Activated gamma-delta T cell treated with anti-CD3 and anti-CD28 coated beads, Interleukin-2, amount 50 U/mL, for 16 hours (primary cell): ENCODE measurements at places on chromosomes 5 and 9.

DNA sequence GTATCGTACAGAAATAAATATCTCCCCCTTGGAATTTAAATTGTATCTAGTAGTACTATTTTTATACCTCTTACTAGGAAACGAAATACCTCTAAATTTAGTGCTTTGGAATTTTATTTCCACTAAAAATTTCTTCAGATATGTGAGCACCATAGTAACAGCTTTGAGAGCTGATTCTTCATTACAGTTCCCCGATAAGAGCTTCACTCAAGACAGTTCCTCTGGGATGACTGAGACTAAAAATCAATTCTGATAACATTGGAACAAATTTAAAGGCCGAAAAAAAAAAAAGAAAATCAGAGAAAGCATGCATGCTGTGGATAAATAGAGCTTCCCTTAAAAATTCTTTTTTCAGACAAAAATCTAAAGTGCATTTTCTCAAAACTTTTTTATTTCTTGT, 68.5 kb upstream of the MEF2C start:
- DNase-seq: no peak

DNA sequence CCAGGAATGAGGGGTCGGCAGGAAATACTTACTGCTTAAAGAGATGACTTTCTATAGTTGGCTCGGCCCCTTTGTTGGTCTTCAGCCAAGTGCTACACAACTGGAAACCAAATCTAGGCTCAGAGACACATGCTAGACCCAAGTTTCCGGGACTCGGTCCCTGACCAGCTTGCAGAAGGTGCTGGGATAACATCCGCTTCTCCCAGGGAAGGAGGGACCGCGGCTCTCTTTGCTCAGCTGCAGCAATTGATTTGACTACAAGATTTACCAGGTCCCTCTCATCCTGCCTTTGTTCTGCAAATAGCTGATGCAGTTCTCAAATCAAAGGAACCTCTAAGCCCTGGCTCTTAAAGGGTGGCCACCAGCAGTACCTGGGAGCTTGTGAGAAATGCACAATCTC, 314.7 kb downstream of the MLLT3 start:
- no peak for DNase-seq

GRCh38 chr9:4936277-4936676, 48.8 kb upstream of the JAK2 start:
- no peak for DNase-seq

DNA sequence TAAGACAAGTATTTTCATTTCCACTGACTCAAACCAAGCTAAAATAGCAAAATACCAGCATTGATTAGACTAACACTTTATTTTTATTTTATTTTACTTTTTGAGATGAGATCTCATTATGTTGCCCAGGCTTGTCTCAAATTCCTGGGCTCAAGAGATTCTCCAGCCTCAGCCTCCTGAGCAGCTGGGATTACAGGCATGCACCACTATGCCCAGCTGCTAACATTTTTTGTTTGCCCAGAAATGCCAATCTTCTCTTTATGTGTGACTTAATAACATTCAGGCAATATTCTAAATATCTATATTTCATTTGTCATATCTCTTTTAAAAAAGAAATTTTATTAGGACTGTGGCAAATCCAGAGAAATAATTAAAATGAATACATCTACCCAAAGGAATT, 55.0 kb downstream of the OXCT1 start:
- DNase-seq: no peak

DNA sequence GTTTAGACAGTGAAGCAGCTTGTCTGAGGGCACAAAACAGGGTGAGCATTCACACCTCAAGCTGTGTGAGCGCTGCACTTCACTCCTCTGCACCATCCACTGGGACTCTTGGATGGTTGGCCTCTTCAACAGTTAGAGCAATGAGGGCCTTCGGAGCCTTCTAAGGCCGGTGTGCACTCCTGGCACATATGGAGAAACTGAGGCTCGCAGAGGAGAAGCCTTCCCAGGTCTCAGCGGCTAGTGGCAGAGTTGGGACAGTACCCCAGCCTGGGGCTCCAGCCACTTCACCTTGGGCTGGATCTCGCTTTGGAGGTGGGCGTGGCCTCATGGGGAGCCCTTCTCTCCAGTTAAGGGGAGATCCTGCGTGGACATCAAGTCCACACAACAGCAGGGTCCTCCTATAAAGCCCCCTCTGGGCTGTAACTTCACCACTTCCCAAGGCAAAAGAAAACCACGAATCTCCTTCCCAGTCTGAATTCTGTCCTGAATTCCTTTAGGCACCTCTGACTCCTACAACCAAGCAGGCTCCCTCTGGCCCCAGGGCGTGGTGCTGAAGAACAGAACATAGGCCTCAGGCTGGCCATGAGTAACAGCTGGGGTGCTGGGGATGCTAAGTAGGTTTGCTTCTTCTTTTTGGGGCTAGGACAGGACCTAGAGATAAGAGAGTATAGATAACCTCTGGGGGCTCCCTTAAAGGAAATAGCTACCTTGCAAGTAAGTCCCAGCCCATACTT, 30.5 kb upstream of the CSF1R start:
- no peak for DNase-seq

DNA sequence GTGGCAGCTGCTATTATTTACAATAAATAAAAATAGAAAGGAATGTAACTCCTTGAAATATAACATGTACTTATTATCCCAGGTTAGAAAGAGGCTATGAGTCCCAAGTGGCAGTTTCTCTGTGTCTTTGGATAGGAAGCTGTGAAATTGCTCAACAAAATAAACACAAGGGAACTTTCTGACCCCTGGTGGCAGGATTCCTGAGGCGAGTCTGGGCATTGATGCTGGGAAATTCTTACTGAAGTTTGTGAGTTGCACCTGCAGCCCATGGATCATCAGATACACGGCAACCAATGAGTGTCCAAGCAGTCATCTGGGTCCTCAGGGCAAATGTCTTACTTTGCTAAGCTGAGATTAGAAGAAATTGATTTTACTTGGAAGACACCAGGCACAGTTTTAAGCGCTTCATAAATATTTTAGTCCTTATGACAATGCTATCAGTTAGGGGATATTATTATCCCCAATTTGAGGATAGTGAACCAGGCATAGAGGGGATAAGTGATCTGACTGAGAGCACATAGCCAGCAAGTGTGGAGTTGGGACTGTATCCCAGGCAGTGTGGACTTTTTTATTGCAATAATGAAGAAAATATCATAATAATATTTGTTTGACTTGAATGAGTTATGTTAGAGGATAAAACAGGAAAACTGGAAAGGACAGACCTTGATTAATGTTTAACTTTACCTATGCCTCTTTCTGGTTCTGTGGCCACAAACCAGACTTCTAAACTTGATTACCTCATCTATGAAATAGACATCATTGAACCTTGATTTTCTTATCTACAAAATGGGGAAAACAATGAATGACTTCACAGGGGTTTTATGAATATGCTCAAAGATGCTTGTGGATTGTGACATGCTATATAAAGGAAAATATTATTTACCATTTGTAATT, 265.5 kb upstream of the ADAMTSL1 start:
- DNase-seq: no peak

GRCh38 chr9:5630081-5630507, 1.2 kb downstream of the RIC1 start:
- no peak for DNase-seq

GRCh38 chr5:370959-371810, 49.7 kb downstream of the AHRR start:
- DNase-seq: no peak

GRCh38 chr5:142262683-142263082, 62.1 kb downstream of the SPRY4 start:
- no peak for DNase-seq

DNA sequence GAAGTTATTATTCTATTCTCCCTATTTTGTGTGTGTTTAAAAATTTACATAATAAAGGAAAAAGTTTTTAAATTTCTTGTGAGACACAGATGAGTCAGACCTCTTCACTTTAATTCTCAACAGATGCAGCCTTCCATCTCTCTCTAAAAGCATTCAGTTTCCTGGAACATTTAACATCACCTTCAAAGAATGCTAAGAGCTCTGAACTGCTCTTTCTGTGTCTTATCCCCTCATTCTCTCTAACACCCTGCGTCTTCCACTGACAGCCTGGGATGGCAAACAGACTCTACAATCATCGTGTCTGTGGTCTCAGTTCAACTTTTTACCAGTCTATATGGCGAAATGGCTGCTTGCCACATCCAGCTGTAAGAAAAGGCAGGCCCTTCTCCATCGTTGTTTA, 173.0 kb downstream of the HINT1 start:
- DNase-seq: no peak

GRCh38 chr5:64074533-64074932, 91.1 kb upstream of the RNF180 start:
- no peak for DNase-seq

DNA sequence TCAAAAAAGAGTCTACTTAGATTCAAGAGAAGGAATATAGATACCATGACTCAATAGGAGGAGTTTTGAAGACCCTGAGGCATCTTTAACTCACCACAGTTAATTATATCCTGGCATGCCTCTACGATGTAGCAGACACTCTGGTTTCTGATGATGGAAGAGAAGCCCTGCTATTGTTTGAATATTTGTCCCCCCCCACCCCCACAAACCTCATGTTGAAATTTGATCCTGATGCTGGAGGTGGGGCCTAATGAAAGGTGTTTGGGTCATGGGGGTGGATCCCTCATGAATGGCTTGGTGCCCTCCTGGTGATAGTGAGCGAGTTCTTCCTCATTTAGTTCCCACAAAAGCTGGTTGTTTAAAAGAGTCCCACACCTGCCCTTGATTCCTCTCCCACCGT, 147.9 kb upstream of the TBCA start:
- no peak for DNase-seq

DNA sequence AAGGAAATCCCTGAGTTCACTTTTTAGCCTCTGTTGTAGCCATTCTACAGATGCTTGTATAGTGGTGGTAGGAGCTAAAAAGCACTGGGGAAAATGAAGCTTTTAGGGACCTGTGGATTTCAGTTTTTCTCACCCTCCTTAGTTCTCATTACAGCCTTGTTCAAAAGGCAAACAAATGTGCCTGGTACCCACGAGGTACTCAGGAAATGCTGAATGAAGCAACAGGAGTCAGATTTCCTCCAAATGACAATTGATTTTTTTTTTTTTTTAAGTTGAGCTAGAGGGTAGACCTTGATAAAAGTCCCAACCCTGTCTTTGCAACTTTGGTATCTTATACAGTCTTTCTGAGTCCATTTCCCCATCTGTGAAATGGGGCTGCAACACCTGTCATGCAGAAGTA, 21.3 kb upstream of the TMOD1 start:
- DNase-seq: no peak

DNA sequence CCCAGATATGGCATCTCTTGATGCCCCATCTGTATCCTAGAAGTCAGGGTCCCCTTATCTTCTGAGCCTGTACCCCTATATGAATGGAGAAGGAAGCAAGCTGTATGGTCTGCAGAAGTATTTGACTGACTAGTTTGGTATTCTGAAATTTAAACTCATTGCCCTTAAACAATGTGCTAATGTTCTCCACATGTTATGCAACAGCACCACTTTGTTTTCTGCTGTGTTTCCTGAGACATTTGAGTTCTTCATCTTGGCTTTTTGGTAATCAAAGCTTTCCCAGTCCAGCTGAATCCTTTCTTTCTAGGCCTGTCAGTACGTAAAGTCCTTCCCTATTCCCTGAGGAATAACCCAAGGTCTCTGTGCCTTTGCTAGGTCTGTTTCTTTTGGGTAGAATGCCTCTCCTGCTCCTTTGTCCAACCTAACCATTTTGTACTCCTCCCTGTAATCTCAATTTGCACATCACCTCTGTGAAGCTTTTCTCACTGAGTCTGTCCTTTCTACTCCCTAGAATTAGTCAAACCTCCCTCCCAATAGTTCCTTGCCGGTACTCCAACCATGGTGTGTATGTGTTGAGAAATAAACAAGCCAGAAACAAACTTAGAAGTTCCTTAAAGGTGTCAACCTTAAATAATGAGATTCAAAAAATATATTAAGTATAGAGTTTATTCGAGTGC, 72.1 kb upstream of the HSPB3 start:
- DNase-seq: no peak

DNA sequence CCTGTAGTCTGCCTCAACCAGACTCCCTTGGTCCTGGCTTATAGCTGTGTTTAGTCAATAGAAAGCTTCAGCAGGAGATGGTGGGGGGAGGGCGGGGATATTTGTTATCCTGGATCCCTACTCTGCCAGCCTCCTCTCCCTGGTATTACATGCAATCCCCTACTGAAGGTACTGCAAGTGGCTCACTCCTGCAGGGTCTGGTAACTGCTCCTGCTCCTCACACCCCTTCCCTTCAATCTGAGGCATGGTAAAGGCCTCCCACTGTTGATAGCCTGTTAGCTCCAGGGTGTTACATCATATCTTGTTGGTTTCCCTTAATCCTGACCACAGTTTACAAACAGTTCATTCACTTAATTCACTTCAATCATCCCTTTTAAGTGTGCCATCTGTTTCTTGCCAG, 137.5 kb downstream of the AP3B1 start:
- no peak for DNase-seq

GRCh38 chr9:101711330-101711941, 27.0 kb downstream of the GRIN3A start:
- no peak for DNase-seq

GRCh38 chr9:110128664-110129329, 79.2 kb downstream of the C9orf152 start:
- DNase-seq: no peak

DNA sequence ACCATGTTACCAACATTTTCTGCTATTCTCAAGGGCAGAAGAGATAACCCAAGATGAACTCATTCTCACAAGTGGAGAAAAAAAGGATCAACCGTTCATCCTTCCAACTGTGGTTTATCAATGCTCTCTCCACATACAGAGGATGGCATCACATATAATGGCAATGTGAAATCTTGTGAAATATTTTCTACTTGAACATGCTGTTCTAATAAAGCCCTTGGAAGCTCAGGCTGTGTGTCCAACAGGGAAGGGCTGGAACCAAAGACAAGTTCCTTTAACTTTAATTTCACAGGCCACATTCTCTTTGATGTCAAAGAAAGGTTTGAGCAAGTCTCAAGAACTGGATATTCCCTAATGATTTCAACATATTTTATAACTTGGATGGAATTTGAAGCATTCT, 230.5 kb downstream of the SPOCK1 start:
- no peak for DNase-seq

DNA sequence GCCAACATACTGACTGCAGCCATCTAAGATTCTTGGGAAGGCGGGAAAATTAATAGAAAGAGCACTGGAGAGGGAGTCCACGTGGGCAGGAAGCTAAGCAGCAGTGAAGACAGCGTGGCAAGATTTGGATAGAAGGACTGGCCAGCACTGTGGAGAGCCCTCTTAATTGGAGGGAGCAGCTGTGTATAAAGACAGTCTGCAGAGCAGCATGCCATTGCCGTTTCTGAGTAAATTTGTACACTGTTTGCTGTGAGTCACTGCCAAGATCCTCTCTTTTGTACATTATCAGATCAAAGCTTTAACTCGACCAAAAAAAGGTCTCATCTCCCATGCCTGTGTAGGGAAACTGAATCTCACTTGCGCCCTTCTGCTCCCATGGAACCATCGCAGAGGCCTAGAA, 45.3 kb downstream of the INSYN2B start:
- DNase-seq: no peak

- no peak for DNase-seq
Measured at GRCh38 chr9:92962303-92962649, 15.0 kb downstream of the FGD3 start.

DNA sequence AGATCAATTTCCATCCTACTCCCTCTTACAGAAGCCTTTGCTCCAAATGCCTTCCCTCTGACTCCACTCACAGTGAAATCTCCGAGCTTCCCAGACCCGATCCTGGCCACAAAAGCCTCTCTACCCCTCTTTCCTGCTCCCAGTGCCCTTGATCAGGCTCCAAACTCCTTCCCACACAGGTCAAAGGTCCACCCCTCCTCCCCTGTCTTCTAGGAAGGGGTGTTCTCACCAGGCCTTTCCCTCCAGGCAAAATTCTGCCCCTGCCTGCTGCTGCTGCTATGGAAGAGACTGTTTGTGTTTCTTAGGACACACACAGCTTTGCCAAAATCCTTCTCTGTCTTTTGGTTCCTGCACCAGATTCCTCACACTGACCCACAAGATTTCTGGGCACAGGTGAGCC, 85.8 kb upstream of the ALDH1A1 start:
- no peak for DNase-seq
